Heart left ventricle (tissue), 16 donors: ENCODE measurements at places on chromosomes 2 and 18. TPM values are rescaled to one million over a fixed set of nuclear protein-coding genes. Genes with fewer than 3 reads are reported as not detected.

EVX2 gene
- not detected for total RNA-seq

DNA sequence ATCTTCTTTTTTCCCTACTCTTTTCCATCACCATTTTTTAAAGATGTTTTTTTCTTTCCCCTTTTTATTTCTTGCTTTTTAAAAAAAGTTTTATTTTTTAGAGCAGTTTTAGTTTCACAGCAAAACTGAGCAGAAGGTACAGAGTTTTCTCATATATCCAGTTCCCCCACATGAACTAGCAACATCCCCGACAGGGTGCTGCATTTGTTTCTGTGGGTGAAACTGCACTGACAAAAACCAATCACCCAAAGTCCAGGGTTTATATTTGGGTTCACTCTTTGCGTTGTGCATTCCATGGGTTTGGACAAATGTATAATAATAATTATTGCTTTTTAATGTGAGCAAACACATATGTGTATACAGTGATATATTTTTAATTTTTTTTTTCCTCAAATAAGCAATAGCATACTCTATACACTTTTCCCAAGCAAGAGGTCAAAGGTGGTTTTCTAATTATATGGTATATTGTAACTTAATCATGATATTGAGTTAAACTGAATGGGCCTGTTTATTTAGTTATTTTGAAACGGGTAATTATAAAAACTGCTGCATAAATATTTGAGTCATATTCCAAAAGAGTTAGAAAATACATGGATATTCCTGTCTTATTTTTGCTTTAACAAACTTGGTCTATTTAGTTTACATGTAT is 50.3 kb downstream of the NCK2 start:
- no peak for DNase-seq

GAL3ST2 gene
- total RNA-seq = not detected

ASB18 gene
- total RNA-seq = 12.7 TPM

UBXN2A gene
- total RNA-seq = 18.6 TPM

TNS1 gene
- total RNA-seq = 804 TPM

DNA sequence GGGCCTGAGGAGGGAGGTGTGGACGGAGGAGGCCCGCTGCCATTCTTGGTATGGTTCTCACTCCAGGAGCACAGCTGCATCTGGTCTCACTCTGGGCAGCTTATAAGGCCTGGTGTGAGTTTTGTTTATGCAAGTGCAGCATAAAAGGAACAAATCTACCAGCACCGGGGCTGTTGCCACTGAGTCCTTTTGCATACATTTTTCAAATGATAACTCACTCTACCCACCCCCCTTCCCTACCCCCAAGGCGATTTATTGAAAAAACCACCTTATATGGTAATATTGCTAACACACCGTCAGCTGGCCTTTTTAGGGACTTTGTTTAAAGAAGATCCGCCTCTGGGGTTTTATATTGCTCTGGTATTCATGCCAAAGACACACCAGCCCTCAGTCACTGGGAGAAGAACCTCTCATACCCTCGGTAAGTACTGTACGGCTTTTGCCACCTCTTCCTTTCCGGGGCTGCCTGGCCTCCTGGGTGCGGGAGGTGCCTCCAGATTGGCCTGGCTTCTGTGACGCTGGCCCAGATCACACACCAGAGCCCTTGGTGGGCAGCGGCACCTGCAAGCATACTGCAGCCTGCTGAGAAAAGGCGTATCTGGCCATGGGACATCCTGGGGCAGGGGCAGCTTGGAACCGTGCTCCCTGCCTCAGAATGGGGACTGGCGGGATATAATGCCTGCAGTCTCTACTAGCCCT is at the start of gene ACTG2:
TSS of gene ACTG2 (plus strand) at position 378 of the 699 bp plus-strand sequence. CDS start 8,304 bp downstream, outside the sequence.
- DNase-seq = no peak

DNA sequence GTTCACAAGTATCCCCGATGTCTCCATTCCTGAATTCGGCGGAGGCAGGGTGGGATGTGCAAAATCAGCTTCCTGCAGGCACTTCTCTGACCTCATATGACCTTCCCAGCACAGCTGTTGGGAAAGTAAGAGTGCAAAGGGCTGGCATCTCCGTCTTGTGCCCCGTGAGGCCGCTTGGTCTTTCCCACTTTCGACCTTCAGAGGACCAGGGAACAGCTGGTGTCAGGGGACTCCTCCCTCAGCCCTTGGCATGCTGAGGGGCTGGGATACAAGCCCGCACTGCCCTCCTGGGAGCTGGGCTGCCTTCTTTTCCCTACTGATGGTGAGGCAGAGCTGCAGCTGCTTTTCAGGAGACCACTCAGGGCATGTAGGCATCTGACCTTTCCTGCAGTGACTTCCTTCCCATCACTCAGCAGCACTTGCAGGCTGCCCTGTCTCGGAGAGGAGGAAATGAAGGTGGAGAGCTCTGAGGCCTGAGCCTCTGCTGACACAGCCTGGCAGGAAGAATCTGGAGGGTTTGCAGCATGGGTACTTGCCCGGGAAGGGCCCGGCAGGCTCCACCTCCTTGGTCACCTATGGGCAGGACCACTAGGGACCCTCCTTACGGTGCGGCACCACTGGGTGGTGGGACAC is 277.2 kb upstream of the HS6ST1 start:
- no peak for DNase-seq

BMPR2 gene
- 59.9 TPM for total RNA-seq

DNA sequence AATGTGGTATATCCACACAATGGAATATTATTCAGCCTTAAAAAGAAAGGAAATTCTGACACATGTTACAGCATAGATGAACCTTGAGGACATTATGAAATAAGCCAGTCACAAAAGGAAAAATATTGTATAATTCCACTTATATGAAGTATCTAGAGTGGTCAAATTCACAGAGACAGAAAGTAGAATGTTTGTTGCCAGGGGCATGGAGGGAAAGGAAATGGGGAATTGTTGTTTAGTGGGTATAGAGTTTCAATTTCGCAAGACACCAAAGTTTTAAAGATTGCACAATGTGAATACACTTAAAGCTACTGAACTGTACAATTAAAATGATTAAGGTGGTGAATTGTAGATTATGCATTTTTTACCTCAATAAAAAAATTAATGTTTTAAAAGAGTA is 92.9 kb downstream of the TXNL1 start:
- no peak for DNase-seq

DNA sequence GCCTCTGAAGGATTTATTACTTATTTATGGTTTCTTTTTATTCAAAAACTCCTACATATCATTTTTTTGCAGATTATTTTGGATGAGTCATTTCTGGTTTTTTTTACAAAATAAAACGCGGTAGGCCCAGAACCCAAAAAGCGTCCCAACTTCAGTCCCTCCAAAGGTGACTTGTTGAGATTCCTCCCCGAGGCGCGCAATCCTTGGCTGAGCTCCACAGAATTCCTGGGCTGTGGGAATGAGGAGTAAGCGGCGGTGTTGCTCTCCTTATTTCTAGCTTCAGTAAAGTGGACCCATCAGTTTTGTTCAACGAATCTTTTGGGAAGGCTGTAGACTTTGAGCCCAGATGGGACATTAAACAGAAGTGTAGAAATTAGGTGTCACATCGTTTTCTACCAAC is 67.0 kb upstream of the RMP24 start:
- no peak for DNase-seq

KYNU gene
- 0.62 TPM for total RNA-seq

GRCh38 chr2:238449241-238449640 is 22.5 kb downstream of the ASB1 start:
- no peak for DNase-seq

DNA sequence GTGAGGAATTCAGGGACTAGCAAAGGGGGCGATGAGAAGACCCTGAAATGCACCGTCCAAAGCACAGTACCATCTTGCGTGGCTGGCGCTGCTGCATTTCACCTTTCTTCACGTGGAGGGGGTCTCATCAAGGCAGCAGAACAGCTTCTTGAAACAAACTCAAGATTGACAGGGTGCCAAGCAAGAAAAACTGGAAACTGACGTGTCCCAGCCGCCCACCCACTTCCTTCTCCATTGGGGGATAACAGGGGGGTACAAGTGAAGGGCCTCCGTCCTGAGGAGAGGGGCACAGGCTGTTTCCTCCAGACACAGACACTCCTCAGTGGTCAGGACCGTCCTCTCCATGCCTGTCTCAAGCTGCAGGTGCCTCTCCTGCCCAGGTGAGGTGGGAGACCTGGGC is 32.5 kb downstream of the HDAC4 start:
- no peak for DNase-seq

DYNAP gene
- total RNA-seq = not detected
